ENCODE measurements at places on chromosomes 2 and 18.

DNA sequence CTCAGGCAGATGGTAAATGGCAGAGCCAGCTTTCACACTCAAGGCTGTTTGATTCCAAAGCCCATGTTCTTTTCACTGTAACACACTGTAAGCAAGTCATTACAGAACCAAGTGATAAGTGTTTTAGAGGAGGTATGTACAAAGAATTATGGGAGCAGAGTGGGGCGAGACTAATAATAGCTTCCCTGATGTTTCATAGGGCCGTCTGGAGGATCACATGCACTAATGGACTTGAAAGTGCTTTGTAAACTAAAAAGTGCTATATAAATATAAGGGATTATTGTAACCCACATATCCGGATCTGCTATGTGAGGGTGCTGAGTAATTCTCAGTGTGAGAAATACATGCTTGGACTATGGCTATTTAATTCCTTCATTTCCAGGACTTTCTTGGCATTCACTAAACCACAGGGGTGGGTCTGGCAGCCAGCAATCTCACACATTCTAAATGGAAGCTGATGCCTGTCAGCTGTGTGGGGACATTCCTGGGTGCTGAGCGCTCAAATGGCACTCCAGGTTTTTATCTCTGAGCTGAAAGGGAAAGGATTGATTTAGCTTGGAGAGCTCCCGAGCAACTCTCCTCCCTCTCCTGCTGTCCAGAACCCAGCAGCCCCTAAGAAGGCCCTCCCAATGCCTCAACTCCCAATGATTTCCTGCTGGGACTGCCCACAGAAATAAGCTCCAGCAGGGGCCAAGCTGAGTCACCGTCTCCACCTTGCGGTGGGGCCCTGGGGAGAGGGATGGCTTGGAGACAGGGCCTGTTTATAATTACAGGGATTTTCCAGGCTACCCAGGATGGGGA, 222.8 kb downstream of the SOX11 start:
- no peak for DNase-seq

DNA sequence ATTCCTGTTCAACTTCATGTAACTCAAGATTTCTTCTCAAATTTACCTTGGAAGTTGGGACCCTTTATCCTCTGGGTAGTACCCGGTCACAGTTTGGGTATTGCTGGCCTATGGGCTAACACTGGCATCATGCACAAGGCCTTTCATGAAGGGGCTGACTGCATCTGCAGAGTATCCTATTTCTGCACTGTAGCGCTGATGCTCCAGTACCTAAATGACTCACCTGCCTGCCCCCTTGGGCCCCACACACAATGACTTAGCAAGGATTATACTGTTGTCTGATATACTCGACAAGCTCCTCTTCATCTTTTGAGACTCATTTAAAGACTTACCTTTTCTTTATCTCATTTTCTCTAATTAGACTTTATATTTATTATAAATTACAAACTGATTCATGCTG, 39.9 kb downstream of the DNAH6 start:
- no peak for DNase-seq

GRCh38 chr2:42223067-42223854, 54.1 kb downstream of the EML4 start:
- DNase-seq, result no peak

GRCh38 chr18:13539843-13540476, 186.4 kb downstream of the FAM210A start:
- DNase-seq, result no peak

- no peak for DNase-seq
These were observed 61.9 kb downstream of the ASAP2 start for GRCh38 chr2:9268301-9269080.

DNA sequence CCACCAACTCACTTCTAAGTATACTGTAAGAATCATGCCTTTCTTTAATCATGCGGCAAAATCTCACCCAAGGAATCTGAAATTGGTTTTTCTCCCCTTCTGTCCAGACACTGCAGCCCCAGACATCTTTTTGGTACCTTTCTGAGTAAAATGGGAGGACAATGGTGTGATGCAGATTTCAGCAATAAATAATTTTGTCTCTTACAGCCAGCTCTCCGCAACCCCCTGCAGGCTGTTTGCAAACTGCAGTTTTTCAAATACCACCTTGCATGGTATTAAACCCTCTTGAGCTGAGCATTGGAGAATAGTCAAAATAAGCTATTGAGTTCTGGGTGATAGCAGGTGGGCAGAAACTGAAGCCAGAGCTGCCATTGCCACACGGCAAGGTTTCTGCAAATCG, 32.2 kb downstream of the GPR39 start:
- no peak for DNase-seq

- no peak for DNase-seq
These were observed 43.6 kb downstream of the SANBR start for GRCh38 chr2:61109291-61109690.

DNA sequence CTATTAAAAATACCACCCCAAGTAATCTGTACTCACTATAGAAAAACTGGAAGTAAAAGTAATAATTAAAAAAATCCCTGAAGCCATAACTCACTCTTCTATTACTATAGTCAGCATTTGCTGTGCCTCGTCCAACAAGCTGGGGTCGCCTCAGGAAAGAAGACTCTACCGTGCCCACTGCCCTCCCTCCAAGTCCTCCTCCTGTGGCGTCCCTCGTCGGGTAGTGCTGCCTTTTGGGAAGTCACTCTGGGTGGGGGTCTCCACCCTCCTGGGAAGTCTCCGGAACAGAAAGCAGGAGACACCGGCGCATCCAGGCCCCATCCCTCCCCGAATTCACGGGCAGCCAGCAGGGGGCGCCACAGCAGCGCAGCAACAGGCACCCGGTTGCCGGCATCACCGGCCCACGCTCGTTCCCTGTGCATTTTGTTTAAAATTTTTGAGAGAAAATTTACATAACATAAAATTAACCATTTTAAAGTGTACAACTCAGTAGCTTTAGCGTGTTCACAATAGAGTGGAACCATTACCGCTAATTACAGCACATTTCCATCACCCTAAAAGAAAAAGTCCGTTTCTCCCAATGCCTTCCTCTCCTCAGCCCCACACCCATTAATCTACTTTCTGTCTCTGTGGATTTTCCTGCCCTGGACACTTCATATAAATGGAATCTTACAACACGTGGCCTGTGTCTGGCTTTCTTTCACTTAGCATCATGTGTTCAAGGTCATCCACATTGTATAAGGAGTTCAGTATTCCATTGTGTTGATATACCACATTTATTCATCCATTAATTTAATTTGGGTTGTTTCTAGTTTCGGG, 62.2 kb downstream of the ADNP2 start:
- DNase-seq, result no peak

GRCh38 chr2:86275384-86275799, 62.0 kb downstream of the REEP1 start:
- DNase-seq, result no peak

GRCh38 chr2:224014336-224014735, 24.8 kb downstream of the SERPINE2 start:
- no peak for DNase-seq

- DNase-seq, result no peak
These were observed 222.0 kb downstream of the TMEM182 start for GRCh38 chr2:102983786-102984185.

DNA sequence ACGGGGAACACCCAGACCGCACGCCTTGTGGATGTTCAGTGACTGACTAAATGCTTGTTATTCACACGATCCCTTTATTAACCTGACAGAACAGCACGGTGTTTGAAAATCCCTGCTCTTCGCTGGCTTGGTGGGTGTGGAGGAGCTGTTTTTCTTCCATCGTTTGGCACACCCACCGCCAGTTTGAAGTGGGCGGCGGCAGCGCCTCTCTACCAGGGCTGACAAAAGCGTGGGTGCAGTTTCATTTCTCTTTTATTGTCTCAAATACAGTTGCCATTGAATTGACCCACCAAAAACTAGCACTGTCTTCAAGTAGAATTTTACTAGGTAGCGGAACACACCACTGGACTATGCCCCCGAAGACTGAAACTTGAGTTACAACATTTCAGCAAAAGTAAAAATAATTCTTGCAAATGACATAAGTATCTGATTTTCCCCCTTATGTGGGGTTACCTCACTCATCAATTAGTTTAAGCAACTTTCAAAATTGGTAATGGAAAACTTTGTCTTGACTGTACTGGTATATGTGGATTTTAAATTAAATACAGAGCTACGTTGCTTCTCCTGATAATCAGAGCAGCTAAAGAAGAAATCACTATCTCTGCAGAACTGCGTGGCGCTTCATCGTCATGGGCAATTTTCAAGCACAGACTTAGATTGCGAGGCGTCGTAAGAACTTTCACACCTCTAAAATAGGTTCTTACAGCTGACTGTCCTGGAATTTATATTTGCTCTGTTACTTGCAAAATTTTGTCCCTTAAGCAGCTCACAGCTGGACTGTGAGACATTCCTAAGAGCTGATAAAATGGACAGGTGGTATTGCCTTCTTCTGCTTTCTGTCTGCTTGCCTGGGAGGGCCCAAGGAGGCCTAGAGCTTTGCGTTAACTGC, 60.9 kb downstream of the LDLRAD4 start:
- DNase-seq, result no peak

DNA sequence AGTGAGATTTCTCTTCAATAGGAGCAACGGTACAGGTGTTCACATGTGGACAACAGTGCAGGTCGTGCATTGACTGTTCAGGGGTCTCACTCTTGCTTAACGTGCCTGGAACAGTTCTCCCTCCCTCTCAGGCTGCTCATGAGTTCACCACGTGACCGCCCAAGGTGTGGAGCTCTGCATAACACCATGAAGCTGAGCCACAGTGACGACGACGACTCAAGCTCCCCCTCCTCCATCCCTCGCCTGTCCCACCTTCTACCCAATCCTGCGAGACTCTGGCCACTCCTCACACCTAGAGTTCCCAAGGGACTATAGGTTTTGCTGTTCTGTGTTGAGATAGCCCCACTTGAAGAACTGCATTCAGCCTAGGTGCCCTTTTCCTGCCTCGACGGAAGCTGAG, 42.8 kb downstream of the STK25 start:
- DNase-seq, result no peak

DNA sequence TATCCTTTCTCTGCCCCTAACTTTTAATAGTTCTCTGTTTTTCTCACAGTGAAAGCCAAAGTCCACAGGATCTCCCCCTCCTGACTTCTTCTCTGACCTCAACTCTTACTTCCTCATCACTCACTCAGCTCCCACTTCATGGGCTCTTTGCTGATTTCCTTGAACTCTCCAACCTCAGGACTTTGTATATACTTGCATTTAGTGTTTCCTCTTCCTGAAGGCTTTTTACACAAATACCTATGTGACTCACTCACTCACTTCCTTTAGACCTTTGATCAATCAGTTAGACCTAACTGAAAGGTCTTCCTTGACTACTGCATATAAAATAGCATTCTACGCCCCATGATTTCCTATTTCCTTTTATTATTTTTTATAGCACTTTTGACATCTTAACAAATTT, 233.1 kb upstream of the MEX3C start:
- DNase-seq, result no peak

DNA sequence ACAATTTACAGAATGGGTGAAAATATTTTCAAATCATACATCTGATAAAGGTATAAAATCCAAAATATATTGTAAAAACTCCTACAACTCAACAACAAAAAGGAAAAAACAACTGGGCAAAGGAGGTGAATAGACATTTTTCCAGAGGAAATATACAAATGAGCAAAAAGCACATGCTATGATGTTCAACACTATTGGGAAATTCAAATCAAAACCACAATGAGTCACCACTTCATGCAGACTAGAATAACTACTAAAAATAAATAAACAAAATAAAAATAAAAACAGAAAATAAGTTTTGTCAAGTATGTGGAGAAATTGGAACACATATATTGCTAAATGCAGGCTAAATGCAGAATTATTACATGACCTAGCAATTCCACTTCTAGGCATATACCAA, 120.9 kb downstream of the FSIP2 start:
- no peak for DNase-seq

DNA sequence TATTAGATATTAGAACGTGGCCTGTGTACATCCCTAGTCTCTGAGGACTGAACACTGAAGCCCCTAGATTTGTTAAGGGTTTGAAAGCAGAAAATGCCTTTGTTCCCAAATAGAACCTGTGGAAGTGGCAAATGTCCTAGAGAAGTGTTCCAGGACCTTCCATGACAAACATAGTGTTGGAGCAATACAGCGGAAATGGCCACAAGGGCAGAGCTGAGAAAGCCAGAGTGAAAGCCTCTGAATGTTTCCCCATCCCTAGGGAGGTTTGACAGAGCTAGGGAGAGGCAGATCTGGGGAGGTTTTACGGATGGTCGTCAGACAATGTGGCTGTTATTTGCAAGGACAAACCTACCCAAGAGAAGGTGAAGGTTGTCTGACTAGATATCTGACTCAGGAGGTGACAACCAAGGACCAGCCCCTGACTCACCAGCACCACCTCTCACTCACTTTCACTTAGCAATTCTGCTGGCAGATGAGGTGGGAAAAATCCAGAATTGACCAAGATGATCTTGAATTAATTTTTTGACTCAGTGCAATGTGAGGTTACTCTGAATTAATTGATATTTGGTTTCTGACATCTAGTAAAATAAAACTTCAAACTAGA, 24.1 kb downstream of the RBM43 start:
- DNase-seq, result no peak

GRCh38 chr18:498931-499775, 1.3 kb downstream of the COLEC12 start:
- DNase-seq, result no peak

- DNase-seq, result no peak
These were observed 549.9 kb downstream of the XIRP2 start for GRCh38 chr2:167438206-167438605.

DNA sequence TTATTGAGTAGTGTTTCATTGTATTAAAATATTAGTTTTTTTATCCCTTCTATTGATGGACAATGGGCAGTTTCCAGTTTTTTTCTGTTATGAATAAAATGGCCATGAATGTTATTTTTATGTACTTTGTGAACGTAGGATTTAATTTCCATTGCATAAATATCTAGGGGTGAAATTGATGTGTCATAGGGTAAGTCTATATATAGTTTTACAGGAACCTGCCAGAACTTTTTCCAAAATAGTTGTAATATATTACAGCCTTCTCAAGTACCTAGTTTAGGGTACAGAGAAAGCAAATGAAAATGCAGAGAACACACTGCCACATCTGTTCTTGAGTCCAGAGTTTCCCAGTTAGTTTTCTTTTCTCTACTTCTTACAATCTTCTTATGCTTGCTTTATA, 378.6 kb downstream of the MEIS1 start:
- DNase-seq, result no peak

Measured in NCI-H2081 (cell line).